ENCODE measurements at places on chromosomes 12 and 14.

DNA sequence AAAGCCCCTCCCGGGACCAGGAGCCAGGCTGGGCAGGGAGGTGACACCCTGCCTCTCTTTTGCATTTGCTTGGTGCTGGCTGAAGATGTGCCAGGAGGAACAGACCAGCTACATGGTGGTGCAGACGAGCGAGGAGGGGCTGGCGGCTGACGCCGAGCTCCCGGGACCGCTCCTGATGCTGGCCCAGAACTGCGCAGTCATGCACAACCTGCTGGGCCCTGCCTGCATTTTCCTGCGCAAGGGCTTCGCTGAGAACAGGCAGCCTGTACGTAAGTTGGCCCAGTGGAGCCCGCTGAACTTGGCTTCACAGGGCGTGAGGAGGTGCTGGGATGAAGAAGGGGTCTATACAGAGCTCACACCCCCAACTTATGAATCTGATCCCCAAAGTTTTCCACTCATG, 15.6 kb downstream of the CABP1 start:
- no peak for DNase-seq

- DNase-seq = no peak
These were observed 33.9 kb downstream of the PLCZ1 start for GRCh38 chr12:18703911-18704310.

DNA sequence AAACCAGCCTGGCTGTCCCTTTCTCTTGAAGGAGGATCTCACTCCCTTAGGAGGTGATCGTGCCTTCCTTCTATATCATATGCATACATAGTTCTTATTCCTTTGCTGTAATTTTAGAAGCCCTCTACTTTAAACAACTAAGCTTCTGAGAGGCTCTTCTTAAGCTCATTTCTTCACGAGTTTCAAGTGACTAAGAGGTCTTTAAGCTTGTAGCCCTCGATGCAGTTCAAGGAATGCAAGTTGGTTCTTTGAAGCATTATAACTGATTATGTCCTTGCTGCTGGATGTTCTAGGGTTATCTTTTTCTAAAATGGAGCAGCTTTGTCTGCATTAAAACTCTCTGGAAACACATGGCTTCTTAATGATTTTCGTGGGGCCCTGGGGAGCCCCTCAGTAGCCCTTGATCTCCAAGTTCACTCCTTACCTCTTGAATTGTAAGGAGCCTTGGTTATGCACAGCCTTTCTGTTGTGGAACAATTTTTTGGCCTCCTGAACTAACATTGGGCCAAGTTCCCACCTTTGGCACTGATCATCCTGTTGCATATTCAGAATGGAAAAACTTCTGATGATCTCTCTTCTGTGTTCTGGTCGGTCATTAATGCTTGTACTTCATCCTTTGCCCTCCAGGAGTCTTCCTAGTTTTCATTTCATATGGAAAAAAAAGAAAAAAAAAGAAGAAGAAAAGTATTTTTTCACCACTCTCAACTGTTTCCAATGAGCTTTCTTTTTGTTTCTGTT, 12.6 kb downstream of the RASSF8 start:
- DNase-seq = no peak

DNA sequence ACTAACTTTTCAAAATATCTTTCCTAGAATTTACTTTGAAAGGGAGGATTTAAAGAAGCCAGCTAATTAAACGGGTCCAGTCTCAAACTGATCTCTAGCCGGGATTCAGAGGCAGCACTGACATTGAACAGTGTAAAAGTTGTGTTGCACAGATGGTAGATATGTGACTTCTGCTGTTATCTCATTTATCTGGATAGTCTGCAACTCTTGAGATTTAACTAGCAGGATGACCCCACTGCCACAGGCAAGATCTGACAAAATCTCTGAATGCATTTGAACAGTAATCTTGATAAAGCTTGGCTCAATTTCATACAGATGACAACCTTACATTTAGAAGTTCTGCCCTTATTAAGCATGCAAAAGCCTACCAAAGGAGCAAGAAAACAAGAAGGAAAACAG, 138.0 kb upstream of the CPNE8 start:
- DNase-seq = no peak

DNA sequence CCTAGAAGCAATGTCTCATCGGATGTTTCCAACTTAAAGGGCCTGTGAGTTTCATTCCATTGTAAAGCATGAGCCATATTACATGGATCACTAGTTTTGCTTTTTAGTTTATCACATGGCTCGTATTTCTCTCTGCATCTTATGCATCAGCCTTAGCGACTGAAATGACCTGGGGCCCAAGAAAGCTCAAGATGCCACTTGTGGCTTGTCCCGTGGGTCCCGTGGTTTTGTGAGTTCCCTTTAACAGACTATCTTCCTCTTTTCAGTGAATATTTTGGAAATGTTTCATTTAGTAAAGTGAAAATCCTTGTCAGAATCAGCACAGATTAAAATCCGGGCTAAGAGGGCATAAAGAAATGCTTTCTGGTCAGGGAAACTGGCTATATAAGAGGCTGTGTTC, 86.2 kb upstream of the PPM1H start:
- no peak for DNase-seq

GRCh38 chr12:50841716-50842531, 802 bp upstream of the TMPRSS12 start:
- no peak for DNase-seq

GRCh38 chr14:101506926-101507835, 54.1 kb upstream of the DIO3 start:
- no peak for DNase-seq

GRCh38 chr12:25266497-25266896, 15.8 kb upstream of the KRAS start:
- DNase-seq = peak; percentile 62

DNA sequence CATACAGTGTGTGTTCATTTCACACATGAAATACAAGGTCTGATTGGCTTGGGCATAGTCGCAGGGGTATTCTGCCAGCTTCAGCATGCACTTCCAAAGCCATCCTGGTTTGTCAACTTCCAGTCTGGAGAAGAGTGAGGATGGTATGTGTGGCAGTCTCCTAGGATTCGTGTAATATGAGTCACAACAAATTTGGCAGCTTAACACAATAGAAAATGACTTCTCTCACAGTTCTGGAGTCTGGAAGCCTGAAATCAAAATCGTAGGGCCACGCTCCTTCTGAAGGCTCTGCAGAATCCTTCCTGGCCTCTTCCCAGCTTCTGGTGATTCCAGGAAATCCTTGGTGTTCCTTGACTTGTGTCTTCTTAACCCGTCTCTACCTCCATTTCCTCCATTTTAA, 167.5 kb downstream of the PPM1H start:
- DNase-seq = peak; percentile 79

DNA sequence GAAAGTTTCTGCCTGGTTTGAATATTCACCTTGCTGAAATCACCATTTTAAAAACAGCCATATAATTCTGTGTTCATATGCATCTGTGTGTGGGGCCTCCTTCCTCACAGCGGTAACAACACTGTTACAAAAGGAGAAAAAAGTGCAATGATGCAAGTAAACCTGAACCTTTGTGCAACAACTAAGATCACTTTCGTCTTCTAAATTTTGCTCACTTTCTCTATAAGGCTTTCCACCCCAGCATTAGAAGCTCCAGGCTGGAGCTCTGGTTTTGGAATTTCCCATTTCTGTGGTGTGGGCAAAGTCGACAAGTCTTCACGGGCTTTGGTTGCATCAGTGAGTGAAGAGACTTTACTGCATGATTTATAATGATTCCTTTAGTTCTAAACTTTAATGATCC, 18.4 kb downstream of the FGD6 start:
- peak; percentile 34 for DNase-seq

DNA sequence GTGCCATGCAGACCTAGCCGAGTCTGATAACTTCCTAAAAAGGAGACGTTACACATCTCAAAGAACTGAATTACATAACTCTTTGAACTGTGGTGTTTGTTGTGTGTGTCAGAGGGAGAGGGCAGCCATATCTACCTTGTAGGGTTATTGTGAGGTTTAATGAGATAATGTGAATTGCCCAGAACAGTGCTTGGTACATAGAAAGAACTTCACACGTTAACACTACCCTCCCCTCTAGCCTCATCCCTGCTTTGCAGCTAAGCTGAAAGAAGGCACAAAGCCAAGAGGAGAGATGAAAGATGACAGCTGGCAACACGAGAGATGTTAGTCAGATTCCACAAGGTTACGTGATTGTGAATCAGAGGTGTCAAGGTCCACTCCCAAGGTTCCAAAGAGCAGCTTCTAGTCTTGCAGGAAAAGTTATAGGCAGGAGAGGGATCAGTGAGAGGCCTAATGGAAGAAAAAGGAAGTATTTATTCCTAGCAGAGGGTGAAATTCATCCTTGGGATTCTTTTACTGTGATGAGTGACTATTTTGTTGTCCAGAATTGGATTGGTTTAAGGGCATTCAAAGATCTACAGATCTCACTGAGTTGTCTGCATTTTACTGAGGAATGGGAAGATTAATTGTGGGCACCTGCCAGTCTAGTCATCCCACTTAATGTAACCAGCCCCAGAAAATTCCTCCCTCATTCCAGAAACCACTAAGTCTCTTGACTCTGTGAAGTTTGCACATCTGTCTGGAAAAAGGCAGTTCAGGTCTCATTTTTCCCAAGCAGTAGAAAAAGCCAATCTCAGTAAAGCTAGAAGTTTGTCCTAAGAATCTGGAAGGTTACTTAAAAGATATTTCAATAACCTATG, 25.9 kb upstream of the WNK1 start:
- DNase-seq = peak; percentile 48

DNA sequence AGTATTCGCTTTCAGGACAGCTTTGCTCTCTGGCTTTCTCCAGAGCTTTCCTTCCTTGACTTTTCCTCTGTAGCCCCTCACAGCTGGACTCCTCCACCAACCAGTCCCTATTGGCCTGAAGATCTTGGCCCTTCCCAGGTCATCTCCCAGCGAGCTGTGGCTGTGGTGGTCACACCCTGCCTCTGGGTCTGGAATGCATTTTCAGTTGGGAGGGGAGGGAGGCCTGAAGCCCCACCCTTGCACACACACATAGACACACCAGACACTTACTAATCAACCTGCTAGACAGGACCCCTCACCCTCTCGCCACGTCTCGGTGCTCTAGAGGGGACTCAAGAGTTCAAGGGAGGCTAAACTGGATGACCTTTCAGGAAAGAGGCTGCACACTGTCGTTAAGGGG, 13.9 kb downstream of the JDP2 start:
- no peak for DNase-seq

DNA sequence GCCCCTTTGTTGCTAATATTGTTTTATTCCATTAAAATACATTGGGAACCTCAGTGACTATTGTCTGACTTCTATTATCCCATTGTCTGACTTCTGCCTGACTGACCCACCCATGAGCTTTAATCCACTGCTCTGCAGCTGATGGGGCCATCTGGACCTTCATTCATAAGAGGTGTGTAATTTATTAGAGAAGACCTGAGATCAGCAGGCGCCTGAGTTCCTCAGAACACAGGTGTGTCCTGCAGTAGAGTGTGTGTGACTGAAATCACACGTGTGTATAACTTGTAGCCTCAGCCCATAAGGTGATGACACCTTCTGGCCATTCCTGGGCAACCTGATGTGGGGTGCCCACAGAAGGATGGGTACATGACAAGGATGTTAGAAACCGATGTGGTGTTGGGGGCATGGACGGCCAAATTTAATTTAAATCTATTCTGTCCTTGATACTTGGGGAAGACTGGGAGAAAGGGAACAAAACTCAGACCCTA, 821.0 kb downstream of the TMEM121 start:
- DNase-seq = no peak

DNA sequence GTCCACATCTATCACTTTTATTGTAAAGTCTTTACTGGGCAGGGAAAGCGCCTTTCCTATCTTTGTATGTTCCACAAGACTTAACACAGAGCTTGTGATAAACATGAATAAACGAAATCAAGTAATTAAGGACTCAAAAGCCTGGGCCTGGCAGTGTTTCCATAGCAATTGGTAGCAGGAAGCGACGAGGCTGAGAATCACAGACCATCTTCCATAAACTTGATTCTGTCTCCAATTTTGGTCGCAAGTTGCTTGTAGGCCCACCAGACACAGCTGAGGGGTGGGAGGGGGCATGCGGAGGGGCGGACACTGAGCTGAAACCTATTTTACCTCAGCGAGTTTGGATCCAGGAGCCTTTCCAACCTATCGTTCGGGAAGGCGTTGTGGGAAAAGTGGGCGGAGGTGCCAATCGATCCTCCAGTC, 302 bp downstream of the CCDC38 start:
- no peak for DNase-seq

- no peak for DNase-seq
These were observed 15.9 kb upstream of the LRRK2 start for GRCh38 chr12:40208707-40209446.

DNA sequence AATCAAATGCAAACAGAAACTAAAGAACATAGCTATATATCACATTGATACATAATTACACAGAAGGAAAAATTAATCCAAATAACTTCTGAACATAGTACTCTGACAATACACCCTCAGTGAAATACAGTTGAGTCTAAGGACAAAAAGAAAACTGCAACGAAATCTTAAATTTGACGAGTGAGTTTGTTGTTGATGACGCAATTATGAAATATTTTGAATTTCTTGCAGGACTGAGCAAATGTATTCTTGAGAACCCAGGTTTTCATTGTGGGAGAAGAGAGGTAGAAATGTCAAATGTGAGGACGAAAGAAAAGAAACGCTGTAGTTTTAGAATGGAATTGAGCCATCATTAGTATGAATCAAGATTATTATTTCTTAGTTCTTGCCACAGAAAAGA, 46.3 kb downstream of the EGLN3 start:
- DNase-seq = no peak

DNA sequence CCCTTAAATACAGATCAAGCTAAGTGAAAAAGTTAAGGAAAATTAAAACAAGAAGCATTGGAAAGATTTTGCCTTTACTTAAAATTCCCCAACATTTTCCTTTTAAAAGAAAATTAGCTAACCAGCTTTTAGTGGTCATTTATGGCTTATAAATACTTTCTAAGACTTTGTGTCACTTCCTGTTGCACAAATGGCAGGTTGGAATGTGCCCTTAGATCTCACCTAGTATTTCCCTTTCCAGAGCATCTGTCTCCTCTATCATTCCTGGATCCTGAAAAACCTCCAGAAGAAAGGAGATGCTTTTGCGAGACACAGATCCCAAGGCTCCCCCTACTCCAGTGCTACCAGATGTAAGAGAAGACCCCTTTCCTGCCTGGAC, 58.3 kb downstream of the ARF6 start:
- DNase-seq = no peak

GRCh38 chr12:122028905-122029560, 7.3 kb downstream of the BCL7A start:
- no peak for DNase-seq

GRCh38 chr12:57477710-57478681, 1.7 kb downstream of the ARHGAP9 start:
- no peak for DNase-seq

- no peak for DNase-seq
These were observed 22.8 kb downstream of the OTUB2 start for GRCh38 chr14:94048691-94049624.

DNA sequence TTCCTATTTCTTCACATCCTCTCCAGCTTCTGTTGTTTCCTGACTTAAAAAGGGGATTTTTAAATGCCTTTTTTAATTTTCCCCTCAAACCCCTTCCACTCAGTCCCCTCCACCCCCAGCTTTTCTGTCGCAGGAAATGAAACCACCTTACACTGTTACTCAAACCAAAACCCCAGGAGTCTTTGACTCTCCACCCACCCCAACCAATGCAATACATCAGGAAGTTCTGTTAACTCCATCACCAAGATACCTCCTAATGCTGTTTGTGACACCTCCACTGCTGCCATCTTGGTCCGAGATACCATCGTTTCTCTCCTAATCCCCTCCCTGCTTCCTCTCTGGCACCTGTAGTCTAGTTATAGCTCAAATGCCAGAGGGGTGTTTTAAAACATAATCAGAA, 25.4 kb upstream of the CPM start:
- no peak for DNase-seq

Data from fibroblast of upper back skin (primary cell).